Kidney (tissue), 22 donors: ENCODE measurements at places on chromosomes 3 and 15. TPM values are rescaled to one million over a fixed set of nuclear protein-coding genes. Genes with fewer than 3 reads are reported as not detected.
A peak's percentile ranks its signal among the peaks of the same experiment; 100 is the strongest.

- DNase-seq: peak; percentile 76
These were observed 4.3 kb upstream of the LSMEM2 start for GRCh38 chr3:50274371-50275104.

- no peak for DNase-seq
These were observed 86.7 kb upstream of the RBMS3 start for GRCh38 chr3:29194139-29194538.

GRCh38 chr3:192915304-192915703 is 2.4 kb downstream of the MB21D2 start:
- DNase-seq: peak; percentile 63

The SPESP1 gene
- total RNA-seq: 4.1 TPM

DNA sequence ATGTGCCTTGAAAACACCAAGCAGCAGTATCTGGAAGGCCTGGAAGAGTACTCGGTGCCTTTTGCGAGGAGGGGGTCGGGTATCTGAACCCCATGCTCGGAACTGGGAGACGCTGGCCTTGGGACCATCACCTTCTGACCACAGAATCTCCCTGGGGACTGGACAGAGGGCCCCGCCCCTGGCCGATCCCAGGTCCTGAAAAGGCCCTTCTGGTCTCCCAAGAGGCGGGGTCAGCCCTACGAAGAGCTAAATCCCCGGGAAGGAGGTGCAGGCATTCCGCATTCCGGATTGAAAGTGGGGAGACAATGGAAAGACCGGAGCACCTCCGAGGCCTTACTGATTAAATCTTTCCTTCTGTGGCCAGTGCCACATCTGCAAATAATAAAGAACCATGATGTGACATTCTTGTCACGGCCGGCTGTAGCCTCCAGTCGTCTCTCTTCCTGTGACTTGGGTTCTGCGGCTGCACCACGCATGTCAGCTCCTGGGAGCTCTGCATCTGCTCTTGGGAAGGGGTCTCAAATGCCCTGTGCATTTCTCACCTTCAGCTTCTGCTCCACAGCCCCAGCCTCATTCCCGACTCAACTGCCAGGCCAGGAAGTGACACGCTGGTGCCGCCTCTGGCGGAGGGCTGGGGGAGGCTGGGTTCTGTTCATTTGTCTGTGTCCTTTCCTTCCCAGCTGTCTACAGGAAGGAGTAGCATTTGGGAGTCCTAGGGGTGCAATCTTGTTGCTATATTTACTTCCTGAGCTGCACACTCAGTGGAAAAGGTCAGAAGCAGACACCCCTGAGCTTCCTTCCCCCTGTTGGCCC is 173.5 kb downstream of the KLF13 start:
- no peak for DNase-seq
